ENCODE measurements at places on chromosomes 12 and 14.

- no peak for DNase-seq
These were observed 31.9 kb downstream of the PRICKLE1 start for GRCh38 chr12:42557586-42558172.

GRCh38 chr12:69932676-69933552 is 107.9 kb downstream of the MYRFL start:
- DNase-seq: no peak

DNA sequence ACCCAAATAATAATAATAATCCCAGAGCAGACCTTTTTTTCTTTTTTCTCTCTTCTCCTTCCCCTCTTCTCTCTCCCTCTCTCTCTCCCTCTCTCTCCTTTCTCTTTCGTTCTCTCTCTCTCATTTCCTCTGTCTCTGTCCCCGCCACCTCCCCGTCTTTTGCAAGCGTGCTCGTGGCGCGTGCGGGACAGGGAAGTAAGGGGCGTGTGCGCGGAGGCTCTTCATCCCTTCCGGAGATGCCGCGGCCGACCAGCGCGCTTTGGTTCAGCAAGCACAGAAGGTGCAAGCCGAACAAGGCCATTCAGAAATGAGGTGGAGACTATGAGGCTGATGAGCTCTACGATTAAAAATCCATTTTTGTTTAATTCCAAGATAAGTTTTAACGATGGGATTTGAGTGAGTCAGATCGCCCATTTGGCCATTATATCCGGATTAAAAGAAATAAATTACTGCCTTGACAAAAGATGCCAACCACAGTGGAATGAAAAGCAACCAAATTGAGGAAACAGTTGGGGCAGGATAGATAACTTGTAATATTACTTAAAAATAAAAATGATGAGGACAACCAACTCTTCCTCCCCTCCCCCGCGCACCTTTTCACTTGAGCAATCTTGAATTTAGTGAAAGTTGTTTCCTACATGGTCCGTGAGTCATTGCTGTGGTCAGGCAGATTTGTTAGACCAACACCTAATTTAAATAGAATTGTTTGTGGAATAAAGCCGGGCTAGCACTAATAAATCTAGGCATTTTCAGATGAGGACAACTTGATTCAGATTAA is 1.2 kb upstream of the AMIGO2 start:
- no peak for DNase-seq

DNA sequence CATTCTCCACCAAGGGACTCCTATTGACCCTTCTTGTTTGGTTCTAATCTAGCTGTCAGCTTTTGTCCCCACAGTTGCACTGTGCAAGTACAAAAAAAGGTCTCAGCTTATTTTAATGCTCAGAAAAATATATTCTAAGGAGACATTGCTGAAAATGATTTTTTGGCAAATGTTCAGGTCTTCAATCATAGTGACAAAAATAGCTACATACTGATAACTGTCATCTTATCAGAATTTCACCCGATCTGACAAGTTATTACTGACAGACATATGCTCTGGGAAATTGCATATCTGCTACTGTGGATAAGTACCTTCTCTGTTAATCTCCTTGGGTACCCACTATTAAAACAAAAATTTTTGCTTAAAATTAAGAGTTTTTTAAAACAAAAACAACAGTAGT is 263.6 kb downstream of the FLRT2 start:
- DNase-seq: no peak

DNA sequence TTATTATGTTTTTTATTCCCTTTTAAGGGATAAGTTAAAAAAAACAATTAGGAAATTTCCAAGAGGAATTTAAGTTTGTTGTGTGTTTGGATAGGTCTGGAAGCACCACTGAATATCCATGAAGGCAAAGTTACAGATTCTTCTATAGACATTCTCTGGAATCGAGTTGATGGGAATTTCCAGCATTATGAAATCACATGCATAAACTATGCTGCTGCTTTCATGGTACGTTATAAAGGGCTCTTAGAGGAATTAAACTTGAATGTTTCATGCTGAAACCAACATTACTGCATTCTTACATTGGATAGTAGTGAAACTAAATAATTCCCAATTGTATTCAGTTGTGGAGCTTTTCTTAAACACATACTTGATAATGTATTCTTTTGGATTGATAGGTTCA is 21.5 kb upstream of the PTPRQ start:
- DNase-seq: no peak

DNA sequence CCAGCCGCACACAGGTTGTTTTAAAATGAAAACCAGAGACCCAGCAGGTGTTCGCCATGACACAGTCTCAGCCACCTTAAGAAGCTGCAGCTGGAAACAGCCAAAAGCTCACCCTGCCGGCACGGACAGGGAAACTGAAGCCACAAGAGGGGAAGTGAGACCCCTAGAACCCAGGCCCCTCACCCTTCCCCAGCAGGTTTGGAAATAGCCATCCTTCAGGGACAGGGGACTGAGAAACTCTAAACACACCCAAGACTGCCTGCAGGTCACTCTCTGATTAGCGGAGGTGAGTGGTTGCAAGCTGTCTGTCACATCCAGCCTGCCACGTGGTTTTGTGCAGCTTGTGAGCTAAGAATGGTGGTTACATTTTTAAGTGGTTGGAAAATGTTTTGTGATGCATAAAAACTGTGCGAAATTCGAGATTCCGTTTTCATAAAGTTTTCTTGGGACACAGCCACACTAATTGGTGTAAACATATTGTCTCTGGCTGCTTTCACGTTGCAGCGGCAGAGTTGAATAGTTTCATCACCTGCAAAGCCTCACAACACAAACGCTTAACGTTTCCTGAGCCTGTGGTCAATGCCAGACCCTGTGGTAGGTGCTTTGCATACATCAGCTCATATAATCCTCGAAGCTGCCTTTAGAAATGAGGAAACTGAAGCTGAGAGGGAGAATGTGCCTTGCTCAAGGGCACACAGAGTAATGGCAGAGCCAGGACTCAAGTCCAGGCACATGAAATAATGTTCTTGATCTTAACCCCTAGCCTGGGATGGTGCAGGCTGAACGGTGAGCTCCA is 1.7 kb upstream of the SELPLG start:
- no peak for DNase-seq

- no peak for DNase-seq
These were observed 3.3 kb downstream of the PARP11 start for GRCh38 chr12:3869865-3870264.

DNA sequence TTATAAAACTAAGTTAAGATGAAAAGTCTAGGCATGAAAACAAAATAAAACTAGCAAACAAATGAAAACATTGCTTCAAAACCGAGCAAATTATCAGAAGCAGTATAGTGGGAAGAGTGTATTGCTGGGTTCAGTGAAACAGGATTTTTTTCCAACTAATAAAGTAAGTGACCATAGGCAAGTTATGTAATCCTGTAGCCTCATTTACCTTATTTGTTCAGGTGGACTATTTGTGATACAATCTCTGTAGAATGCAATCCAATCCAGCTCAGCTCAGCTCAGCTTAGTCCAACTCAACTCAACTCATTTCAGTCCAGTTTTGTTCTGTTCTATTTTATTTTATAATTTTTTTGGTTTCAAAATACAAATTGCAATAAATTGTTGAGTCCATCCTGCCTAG is 276.7 kb upstream of the LRIG3 start:
- DNase-seq: no peak

GRCh38 chr14:54202288-54202687 is 194.5 kb upstream of the CDKN3 start:
- DNase-seq: no peak

DNA sequence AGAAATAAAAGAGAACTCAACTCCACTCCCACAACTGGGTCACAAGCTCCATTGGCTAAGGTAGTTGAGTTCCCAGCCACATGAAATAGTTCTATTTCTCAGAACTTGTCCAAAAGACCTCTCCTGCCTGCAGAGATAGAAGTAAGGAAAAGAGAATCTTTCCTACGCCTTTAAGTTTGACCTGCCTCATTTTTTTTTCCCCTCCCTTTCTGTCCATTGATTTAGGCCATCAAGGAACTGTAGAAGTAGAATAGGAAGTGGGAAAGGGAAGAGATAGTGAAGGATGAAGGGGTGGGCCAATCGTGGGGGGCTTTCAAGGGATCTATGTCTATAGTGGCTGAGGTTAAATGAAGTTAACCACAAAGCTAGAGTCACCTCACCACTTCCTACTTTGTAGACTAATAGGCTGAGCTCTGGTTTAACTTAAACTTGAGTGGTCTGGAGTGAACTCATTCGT is 13.9 kb upstream of the NUDT4 start:
- DNase-seq: no peak

GRCh38 chr12:91636721-91637120 is 454.1 kb upstream of the DCN start:
- DNase-seq: no peak

DNA sequence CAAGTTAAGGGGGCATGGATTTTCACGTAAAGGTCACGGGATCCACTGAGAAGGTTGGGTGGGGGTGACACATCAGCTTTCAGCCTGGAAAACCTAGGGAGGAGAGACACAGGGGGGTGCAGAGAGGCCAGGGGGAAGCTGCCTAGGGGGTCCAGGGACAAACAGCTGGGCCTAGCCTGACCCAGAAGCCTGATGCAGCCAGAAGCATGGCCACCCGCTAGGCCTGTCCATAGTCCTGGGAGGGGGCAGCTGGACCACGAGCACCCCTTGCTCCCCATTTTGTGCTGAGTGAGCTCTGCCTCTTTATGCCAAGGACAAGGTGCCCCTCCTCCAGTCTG is 322.7 kb upstream of the RTL1 start:
- no peak for DNase-seq

GRCh38 chr12:113297214-113297587 is 37.7 kb downstream of the SLC8B1 start:
- no peak for DNase-seq

- no peak for DNase-seq
These were observed 7.4 kb downstream of the BBS10 start for GRCh38 chr12:76340680-76341435.

DNA sequence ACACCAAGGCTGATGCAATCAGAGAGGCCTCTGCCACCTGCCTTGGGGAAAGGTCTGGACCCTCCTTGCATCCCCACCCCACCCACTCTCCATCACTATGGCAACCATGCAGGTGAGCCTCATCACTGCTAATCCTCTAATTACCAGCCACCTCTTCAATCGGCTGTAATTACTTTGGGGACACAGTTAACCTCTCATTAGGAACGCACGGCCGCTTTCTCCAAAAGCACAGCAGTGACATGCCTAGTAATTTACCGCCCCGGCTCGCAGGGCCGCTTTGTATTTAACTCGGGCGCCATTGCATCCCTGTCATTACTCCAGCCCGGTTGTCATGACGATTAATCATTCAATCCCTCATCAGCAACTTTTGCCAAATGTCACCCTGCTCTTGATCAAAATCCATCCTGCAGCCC is 36.3 kb upstream of the FAM222A start:
- no peak for DNase-seq

GRCh38 chr12:694734-695503 is 31.7 kb upstream of the NINJ2 start:
- no peak for DNase-seq

- DNase-seq: no peak
These were observed 17.4 kb downstream of the GNG2 start for GRCh38 chr14:51877810-51878209.

DNA sequence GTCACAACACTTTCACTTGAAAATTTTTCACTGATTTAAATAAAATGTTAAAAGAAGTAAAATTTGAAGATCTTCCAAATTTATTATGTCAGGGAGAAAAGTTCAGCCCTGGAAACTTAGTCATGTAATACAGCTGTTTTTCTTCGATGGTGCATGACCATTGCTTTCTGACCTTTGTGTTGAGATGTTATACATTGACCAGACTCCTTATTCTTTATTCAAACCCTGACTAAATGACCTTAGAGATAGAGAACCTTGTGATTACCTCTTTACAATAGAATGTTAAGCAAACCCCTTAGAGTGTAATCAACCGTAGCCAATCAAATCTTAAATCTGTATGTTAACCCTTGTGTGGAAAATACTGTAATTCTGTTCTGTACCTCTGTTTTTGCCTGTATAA is 34.5 kb downstream of the PLCZ1 start:
- DNase-seq: no peak

DNA sequence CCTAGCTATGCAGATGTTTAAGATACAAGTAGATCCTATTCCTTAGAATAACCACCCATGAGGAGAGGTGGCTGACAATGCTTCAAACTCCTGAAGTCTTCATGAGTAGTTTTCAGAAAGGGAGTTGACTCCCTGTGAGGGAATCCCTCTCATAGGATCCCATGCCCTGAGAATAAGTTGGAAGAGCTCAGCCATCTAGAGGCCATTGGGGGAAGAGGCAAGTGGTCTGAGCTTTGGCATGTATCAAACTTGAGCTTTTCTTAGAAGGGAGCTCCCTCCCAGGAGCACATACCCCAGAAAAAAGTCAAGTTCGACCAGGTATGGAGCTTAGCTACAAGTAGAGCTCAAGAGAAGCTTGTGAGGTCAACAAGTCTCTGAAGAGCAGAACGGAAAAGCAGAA is 165.7 kb upstream of the RBM19 start:
- no peak for DNase-seq

DNA sequence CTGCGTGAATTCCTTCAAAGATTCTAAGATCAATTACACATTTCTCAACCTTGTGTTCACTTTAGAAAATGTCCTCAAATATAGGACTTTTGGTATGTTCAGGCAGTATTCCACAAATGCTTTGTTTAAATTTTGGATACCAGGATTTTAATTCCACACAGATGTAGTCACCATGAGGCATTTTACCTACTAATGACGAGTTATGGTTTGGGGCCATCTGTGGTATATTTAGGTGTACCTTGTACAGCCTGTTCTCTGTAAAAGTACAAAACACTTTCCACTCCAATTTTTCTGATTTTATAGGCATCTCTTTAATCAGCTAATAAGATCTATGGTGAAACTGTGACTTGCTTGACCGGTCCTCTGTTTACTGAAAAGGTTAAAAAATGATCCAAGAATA is 275.7 kb upstream of the PRICKLE1 start:
- no peak for DNase-seq

GRCh38 chr14:105420974-105421674 is 1.5 kb downstream of the MTA1 start:
- no peak for DNase-seq

GRCh38 chr12:89928467-89928866 is 219.8 kb upstream of the ATP2B1 start:
- DNase-seq: no peak

- no peak for DNase-seq
These were observed 50.6 kb downstream of the SMUG1 start for GRCh38 chr12:54138219-54138618.

GRCh38 chr14:72451054-72451972 is 442.6 kb downstream of the DPF3 start:
- DNase-seq: no peak

- no peak for DNase-seq
These were observed 88.4 kb downstream of the GRIP1 start for GRCh38 chr12:66590275-66590985.

- no peak for DNase-seq
These were observed 42.1 kb downstream of the KRT80 start for GRCh38 chr12:52149651-52150241.

- DNase-seq: no peak
These were observed 2.2 kb downstream of the GPR132 start for GRCh38 chr14:105063056-105063455.

DNA sequence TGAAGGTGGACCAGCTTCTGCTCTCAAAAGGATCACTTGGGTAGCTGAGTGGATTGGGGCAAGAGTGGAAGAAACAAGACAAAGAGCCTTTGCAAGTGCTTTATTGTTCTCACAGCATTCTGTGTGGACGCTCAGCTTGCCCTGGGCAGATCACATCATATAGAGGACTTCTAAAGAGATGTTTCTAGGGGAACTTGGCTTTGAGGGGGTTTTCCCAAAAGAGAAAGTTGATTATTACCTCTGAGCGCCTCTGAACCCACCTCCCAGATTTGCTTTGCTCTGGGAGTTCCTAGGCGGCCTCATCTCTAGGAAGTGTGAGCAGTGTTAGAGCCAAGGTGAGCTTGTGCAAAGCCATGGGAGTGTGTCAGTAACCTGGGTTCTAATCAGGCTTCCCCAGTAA is 81.7 kb downstream of the RIN3 start:
- no peak for DNase-seq
